ENCODE measurements at places on chromosomes 11 and 22. TPM values are rescaled to one million over a fixed set of nuclear protein-coding genes. Genes with fewer than 3 reads are reported as not detected.

- no peak for DNase-seq
Observed at GRCh38 chr11:17510507-17511206, 33.6 kb downstream of the USH1C start.

DNA sequence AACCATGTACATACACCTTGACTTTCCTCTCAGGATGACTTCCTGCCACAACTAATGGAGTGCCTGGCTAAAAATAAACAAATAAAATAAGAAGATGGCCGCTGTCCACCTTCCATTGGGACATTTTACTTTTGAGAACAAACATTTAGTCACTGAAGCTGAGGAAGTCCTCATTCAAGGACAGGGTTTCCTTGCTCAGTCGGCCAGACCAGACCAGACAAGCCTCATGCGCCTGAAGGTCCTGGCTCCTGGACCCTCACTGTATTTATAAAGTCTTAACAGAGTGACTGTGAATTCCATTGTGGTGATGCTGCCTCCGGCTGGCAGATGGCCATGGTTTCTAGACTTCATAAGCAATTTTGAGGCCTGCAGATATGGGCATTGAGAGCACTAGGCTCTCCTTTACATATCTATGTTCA lies 114.5 kb downstream of the MAML2 start:
- peak; percentile 45 for DNase-seq

GRCh38 chr11:40291329-40291728 lies 1168.1 kb downstream of the LRRC4C start:
- no peak for DNase-seq

Gene ACRV1
- not detected for total RNA-seq
